Amniotic stem cell (primary cell): ENCODE measurements at places on chromosomes 4 and X.
A peak's percentile ranks its signal among the peaks of the same experiment; 100 is the strongest.

DNA sequence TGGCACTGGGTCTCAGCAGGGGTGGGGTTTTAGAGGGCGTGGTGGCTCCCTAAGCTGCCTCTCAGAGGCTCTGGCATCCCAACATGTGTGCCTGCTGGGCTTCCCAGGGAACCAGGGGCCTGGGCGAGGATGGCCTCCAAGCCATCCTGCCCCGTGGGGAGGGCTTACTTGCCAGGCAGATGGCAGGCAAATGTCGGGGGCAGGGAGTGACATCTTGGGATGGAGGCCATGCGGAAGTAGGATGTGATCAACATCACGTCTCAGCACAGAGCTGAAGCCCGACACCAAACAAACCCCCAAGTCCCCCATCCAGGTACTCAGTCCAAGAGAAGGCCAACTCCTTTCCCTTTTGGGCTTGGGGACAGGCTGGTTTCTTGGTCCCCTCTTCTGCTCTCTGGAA lies 4.7 kb downstream of the L1CAM start:
- DNase-seq = no peak

- DNase-seq = no peak
Measured at GRCh38 chrX:12210971-12211370, 72.7 kb downstream of the FRMPD4 start.

DNA sequence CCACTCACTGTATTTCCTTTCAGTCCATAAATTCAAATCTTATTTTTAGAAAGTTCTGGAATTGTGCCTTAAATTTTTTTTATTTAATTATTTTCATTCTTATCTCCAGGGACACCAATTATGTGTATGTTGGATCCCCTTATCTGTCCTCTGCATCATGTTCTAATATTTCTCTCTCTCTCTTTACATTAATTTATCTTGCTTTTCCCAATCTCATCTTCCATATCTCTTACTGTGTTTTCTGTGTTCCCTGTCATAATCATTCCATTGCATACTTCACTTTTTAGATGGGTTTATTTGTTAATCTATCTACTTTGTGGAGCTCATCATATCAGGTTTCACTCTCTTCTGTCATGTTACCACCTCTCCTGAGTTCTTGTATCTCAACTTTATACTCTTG lies 37.4 kb downstream of the PPP2R2C start:
- no peak for DNase-seq

- peak; percentile 46 for DNase-seq
Measured at GRCh38 chr4:174120446-174121295, 162.8 kb downstream of the FBXO8 start.

GRCh38 chrX:153501530-153501929 lies 6.8 kb downstream of the BGN start:
- DNase-seq = no peak

GRCh38 chr4:20483416-20483815 lies 216.8 kb upstream of the PACRGL start:
- no peak for DNase-seq

- DNase-seq = no peak
Measured at GRCh38 chr4:94277534-94277933, 65.1 kb downstream of the HPGDS start.

GRCh38 chrX:112803060-112803459 lies 37.6 kb downstream of the AMOT start:
- no peak for DNase-seq

- DNase-seq = no peak
Measured at GRCh38 chr4:7652451-7652881, 217.7 kb upstream of the PSAPL1 start.

DNA sequence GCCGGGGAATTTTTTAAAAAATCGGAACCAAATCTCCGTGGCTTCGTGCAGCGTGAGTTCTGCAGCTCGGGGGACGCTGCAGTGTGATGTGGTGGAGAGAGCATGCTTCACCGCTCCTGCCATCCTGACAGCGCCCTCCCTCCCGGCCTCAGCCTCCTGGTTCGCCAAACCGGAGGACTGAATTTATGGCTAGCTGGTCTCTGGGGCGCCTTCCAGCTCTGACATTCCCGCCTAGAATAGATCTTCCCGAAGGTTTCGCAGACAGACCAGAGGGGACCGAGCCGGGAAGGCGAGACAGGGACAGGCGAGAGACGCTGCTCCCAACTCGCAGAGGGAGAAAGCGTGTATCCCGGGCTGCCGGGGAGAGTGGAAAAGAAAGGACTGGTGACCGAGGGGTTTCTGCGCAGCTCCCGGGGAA lies 25.9 kb downstream of the HOPX start:
- no peak for DNase-seq

DNA sequence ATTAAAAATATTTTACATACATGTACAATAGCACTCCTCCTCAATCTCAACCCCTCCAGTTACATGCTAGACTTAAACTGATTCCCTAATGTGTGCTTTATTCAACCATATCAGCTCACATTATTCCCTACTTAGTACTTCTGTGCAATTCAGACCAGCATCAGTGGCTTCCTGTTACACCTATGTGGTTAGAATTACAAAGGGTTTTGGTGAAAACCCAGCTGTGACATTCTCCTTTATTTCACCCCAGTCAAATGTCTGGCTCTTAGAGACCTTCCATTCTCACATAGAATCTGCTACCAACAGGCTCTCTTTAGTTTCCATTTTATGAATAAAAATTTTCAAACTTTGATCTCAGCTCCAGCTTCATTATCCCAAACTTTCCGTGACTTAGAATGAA lies 85.2 kb upstream of the SLC7A11 start:
- no peak for DNase-seq

- DNase-seq = no peak
Measured at GRCh38 chr4:152278172-152278504, 257.8 kb downstream of the FBXW7 start.

GRCh38 chrX:7390441-7390840 lies 242.5 kb upstream of the PUDP start:
- no peak for DNase-seq

- no peak for DNase-seq
Measured at GRCh38 chr4:164318350-164318749, 435.6 kb upstream of the SMIM31 start.

- DNase-seq = no peak
Measured at GRCh38 chr4:136461533-136461932, 1070.8 kb downstream of the PCDH18 start.

DNA sequence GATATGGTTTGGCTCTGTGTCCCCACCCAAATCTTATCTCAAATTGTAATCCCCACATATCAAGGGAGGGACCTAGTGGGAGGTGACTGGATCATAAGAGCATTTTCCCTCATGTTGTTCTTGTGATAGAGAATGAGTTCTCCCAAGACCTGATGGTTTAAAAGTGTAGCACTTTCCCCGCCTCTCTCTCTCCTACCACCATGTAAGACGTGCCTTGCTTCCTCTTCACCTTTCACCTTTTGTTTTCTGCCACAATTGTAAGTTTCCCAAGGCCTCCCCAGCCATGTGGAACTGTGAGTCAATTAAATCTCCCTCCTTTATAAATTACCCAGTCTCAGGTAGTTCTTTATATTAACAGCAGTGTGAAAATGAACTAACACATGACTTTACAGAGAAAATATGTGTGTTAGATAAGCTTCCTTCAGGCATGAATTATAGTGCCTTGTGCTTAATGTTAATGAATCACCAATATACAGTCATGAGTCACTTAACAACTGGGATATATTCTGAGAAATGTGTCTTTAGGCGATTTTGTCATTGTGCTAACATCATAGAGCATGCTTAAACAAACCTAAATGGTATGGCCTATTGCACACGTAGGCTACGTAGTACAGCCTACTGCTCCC lies 37.9 kb downstream of the PDGFC start:
- peak; percentile 49 for DNase-seq

- no peak for DNase-seq
Measured at GRCh38 chrX:37684973-37685372, 618 bp upstream of the XK start.

DNA sequence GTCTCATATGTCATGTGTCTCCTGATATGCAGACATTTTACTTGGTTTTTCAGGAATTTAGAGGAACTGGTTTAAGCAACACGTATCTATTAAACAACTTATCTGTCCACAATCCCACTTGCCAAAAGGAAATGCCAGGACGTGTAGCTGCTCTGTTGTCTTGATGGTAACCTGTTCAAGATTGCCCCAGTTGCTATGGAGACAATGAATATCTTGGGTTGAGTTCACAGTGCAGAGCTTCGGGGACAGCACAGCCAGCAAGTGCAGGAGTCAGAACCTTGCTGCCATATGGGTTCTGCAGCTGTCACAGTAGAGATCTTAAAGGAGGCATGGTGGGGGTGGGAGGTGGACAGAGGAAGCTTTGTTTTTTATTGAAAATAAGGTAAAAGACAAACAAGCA lies 28.7 kb upstream of the FAM9B start:
- DNase-seq = no peak

- no peak for DNase-seq
Measured at GRCh38 chr4:171025343-171025742, 787.9 kb upstream of the GALNTL6 start.

DNA sequence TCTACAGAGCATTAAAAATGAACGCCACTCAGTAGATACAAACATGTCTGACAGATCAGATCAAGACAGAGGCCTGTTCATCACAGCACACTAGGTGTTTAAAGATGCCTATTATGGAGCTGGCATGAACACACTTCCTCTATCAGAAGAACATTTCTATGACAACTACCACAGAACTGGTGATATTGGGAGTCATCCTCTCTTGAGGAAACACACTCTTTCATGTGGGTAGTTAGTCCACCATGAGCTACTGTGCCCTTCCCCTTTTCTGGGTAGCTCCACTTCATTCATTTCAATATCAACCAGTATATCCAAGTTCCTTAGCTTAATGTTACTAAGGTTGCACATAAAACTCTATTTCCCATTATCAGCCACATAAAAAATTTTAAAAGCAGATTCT lies 46.7 kb downstream of the MAOB start:
- no peak for DNase-seq

- no peak for DNase-seq
Measured at GRCh38 chr4:7351014-7351413, 83.7 kb downstream of the PSAPL1 start.

- DNase-seq = no peak
Measured at GRCh38 chr4:125115476-125115875, 199.3 kb upstream of the FAT4 start.

DNA sequence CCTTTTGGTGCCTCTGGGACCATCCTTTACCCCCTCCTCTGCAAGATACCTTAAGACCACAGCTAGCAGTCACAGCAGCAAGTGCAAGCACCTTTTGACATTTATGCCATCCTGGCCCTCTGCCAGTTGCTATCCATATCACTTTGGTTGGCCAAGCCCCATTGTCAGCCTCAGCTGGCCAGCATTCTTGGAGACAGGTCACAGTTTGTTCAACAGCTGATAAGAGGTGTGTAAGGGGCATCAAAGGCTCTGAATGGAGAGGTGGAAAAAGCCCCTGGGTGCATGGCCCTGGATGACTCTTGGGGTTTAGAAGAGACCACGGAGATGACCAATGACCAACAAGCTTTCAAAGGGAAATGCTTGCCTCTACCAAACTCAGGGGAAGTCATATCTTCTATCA lies 133.6 kb upstream of the MAMLD1 start:
- no peak for DNase-seq

GRCh38 chr4:53937327-53937726 lies 127.1 kb downstream of the CHIC2 start:
- no peak for DNase-seq

DNA sequence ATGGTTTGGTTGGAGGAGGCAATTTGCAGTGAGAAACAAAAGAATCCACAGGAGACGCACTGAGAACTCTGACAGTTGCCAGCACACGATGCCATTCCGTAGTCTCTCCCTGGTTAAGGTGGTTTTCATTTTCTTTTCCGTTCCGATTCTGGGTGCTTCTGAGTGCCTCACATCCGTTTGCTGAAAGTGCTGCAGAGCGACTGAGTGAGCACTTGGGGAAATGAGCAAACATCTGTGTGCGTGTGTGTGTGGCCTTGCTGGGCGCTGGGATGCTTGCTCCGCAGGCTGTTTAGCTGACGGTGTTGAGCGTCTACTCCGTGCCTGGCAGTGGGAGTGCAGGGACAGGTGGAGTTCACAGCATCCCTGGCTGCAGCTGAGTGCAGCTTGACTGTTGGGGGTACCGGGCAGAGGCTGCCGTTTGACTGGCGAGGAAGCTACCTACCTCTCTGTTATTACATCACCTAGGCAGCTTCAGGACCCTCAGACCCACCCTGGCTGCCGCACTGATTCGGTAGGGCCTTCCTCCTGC lies 49.3 kb downstream of the SORCS2 start:
- no peak for DNase-seq

GRCh38 chr4:61395754-61396153 lies 195.6 kb downstream of the ADGRL3 start:
- no peak for DNase-seq

DNA sequence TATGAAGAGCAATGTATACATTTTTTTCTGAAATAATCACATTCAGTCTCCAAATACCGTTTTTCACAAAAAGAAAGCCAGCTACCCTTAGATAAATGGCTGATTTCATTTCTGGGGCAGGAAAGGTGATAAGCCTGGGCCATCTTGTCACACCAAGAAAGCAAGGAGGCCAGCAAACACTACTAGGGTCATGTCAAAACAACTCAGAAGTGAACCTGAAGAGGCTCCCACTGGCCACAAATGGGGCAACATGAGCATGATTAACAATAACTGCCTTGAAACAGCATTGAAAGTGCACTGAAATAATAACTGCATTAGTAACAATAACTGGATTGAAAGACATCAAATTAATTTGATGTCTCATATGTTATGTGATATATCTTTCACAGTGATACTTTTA lies 39.3 kb downstream of the SH3KBP1 start:
- DNase-seq = no peak

DNA sequence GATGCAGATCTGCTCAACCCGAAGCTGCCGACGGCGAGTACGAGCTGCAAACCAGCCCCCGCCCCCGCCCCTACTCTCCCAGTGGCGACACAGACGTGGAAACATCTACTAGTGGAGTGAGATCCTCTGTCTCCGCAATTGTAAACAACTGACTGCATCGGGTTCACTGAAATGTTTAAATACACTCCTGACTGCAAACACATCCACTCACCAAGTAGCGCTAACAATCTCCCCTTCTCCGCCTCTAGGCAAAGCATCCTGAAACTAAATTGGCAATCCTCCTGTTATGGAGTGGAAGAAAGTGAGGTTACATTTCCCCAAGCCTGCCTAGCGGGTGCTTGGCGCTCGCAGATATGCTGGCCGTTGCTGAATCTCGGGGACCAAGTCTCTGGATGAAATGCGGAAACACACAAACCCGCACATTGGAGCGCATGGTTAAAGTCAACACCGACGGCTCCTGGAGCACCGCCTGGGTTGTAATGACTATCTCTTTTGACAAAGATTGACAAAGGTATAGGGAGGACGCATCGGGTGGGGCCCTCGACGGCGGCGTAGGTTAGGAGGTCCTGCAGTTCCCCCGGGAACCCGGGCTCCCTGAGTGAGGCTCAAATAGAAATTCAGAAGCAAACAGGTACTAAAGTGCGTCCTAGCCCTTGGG lies 117.0 kb upstream of the TEX13C start:
- DNase-seq = no peak

DNA sequence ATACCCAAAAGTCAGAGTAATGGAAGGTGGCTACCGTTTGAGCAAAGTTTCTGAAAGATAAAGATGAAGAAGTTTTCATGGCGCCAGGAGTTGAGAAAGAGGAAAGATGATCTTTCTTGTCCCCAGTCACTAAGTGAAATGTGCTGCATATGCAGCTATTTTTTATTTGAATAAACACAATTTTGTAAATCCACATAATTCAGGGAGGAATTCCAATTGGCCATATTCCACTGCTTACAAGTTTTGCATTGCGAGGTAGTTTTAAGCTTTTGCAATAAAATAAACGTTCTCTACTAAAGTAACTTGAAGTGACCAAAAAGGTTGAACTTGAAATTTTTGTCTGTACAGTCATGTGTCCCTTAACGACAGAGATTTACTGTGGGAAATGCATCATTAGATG lies 139.3 kb upstream of the VCX2 start:
- no peak for DNase-seq
